ENCODE measurements at places on chromosomes 16 and 17. TPM values are rescaled to one million over a fixed set of nuclear protein-coding genes. Genes with fewer than 3 reads are reported as not detected.
A peak's percentile ranks its signal among the peaks of the same experiment; 100 is the strongest.

SCRN2 gene
- total RNA-seq = 21.2 TPM

MATCAP1 gene
- total RNA-seq = 47.0 TPM

GRCh38 chr17:15381707-15382106, 40.3 kb upstream of the TEKT3 start:
- ATAC-seq = no peak

GRCh38 chr17:57622306-57622682, 122.8 kb downstream of the CCDC182 start:
- no peak for ATAC-seq

GRCh38 chr16:16015849-16016248, 66.4 kb downstream of the ABCC1 start:
- ATAC-seq = no peak

GRCh38 chr16:49581630-49582298, 208.2 kb downstream of the C16orf78 start:
- no peak for ATAC-seq

GRCh38 chr16:548586-548985, 11.6 kb upstream of the PRR35 start:
- ATAC-seq = no peak

DNA sequence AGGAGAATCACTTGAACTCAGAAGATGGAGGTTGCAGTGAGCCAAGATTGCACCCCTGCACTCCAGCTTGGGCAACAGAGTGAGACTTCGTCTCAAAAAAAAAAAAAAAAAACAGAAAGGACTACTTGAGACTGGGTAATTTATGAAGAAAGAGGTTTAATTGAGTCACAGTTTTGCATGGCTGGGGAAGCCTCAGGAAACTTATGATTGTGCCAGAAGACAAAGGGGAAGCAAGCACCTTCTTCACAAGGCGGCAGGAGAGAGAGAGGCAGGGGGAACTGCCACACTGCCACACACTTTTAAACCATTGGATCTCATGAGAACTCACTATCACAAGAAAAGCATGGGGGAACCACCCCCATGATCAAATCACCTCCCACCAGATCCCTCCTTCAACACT, 9.0 kb upstream of the MILR1 start:
- ATAC-seq = no peak

GRCh38 chr17:334974-335481, 17.6 kb downstream of the RPH3AL start:
- no peak for ATAC-seq

DNA sequence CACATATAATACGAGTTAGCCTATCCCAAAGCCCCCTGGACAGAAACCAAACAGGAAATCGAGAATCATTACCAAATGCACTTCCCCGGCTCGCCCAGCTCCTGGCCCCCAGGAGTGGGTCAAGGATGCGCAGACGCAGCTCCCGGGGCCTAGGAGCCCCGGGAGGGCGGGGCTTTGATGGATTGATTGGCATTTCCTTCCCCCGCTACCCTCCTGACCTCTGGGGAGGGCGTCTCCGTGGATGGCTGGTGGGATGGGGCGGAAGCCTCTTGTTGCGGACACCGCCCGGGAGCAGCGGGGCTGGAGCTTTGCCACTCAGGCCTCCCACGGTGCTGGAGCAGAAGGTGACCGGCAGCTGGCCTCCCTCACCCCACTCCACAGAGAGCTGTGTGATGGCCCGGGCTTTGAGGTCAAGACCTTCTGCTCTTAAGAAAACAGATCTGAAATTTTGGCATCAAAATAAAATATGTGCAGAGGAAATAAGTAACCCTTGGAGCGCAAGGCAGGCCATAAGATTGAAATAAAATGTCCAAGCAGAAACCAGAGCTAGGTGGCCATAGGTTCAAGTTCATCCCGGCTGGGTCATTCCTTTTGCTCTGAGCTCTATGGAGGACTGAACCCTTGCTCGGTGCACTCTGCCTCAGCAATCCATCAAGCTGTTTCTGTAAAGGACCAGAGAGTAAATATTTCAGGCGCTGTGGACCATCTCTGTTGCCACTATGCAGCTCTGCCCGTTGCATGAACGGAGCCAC, 262.3 kb downstream of the SOX9 start:
- no peak for ATAC-seq

DNA sequence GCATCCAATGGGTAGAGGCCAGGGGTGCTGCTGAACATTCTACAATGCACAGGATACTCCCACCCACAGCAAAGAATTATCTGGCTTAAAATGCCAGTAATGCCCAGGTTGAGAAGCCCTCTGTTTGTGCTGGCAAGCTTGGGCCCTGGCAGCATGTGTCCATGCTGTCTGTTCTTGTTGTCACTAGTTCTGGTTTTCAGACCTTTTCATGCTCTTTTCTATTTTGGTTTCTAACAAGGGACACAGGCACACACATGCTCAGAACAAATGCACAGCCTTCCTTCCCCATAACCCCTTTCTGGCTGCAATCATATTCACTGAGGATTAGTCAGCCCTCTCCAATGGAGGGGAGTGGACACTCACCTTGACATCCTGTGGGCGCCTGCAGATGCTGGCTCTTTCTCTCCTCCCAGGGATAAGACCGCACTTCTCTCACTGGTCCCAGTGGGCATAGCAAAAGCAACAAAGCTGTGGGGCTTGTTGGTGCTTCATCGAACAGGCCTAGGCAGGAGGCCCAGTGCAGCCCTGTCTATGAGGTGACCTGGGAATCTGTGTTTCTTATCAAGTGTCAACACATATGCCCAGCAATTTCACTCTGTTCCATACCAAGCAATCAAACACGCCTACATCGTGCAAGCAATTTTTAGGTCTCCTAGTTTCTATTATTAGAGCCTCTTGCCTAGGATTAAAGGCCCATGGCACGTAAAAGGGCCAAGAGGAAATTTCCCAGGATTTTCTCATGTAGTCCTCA, 271.1 kb upstream of the CCL2 start:
- ATAC-seq = no peak

DNA sequence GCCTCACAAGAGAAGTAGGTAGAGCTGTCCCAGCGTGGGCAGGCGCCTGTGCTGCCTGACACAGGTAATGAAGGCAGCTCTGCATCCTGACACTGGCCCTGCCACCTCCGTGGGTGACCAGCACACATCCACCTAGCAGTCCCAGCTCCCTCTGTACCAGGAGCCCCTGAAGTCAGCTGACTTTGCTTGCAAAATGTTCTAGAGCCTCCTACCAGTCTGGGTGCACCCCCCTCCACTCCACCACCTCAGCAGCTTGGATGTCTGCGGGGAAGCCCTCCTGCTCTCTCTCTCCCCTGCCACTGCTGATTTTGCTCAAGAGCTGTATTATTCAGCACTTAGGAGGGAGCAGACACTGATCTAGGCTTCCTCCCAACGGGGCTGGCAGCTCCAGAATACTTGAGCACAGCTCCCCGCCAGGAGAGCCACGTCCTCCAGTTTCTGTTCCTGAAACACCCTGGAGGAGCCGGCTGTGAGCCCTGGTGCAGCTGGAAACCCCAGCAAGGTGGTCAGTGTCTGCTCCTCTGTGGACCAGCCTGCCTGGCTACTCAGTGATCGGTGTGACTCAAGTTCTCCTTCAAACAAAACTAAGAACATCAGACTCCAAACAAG, 1.0 kb downstream of the RNF166 start:
- no peak for ATAC-seq

GRCh38 chr17:14776791-14777190, 475.9 kb downstream of the HS3ST3B1 start:
- no peak for ATAC-seq

DNA sequence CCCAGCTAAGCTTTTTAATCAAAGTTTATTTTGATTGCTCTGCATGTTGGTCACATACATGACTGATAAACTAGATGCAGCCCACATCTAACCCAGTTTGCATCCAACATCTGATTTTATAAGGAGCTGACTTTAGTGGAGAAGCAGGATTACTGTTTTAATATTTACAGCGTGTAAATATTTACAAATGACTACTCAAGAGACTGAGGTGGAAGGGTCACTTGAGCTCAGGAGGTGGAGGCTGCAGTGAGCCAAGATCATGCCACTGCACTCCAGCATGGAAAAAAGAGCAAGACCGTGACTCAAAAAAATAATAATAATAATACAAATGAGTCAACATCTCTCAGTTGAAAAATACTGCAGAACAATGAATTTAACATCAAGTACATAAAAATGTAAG, 50.8 kb downstream of the PARN start:
- ATAC-seq = no peak

DNA sequence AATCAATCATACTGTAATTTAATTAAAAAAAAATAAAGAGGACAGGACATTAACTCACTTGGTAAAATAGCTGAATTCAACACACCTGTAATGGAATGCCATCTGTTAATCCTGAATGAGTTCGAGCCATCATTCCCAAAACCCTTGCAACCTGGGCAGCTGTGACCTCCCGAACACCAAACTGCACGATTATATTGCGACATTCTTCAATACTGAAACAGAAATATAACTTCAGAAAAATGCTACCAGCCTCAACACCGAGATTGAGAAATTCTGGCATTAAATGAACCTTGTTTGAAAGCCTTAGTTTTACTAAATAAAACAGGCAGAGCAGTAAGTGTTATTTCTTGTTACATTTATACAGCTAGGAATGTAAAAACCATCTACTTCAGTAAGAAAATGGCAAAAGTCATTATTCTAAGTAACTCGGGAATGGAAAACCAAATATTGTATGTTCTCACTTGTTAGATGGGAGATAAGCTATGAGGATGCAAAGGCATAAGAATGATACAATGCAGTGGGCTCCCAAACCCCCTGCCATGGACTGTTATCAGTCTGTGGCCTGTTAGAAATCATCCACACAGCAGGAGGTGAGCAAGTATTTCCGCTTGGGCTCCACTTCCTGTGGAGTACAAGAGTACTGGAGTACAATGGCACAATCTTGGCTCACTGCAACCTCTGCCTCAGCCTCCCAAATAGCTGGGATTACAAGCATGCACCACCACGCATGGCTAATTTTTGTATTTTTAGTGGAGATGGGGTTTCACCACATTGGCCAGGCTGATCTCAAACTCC, 46.5 kb downstream of the CNOT1 start:
- ATAC-seq = no peak

DNA sequence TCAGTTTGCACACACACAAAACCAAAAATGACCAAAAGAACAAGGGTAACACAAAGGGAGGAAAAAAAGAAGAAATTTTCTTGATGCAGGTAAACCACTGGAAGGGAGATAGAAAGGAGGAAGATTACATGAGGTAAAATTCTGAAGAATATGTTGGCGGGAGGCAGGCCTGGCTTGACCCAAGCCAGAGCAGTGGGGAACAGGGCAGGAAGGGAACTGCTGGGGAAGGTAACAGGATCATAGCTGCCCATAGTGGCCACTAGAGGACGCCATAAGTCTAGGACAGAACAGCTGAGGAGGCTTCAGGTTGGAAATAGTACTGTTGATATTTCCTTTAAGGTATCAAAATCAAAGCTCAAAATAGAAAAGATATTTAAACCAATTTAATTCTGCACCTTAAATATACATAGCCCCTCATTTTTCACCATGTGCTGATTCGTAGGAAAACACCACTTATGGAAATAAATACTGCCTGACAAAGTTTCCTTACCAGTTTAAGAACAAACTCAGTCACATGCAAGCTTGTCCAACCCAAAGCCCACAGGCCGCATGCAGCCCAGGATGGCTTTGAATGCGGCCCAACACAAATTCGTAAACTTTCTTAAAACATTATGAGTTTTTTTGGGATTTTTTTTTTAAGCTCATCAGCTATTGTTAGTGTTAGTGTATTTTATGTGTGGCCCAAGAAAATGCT, 15.5 kb downstream of the VPS35 start:
- ATAC-seq = peak; percentile 88

DNA sequence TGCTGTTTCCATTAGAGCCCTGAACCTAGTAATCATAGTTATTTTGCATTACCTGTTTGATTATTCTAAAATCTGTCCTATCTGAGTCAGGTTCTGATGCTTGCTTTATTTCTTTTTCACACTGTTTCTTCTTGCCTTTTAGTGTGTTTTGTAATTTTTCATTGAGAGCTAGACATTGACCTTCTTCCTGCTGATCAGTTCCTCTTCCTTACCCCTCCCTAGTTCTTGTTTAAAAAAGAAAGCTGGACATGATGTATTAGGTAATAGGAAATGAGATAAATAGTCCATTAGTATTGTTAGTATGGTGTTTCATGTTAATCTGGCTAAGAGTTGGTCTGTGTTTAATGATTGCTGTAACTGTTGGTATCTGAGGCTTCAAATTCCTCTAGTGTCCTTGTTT, 13.4 kb downstream of the WWP2 start:
- no peak for ATAC-seq

- no peak for ATAC-seq
Observed at GRCh38 chr17:45785480-45786193, 1.5 kb downstream of the CRHR1 start.

GRCh38 chr17:32266389-32267301, 1.0 kb downstream of the RHBDL3 start:
- peak; percentile 40 for ATAC-seq

DNA sequence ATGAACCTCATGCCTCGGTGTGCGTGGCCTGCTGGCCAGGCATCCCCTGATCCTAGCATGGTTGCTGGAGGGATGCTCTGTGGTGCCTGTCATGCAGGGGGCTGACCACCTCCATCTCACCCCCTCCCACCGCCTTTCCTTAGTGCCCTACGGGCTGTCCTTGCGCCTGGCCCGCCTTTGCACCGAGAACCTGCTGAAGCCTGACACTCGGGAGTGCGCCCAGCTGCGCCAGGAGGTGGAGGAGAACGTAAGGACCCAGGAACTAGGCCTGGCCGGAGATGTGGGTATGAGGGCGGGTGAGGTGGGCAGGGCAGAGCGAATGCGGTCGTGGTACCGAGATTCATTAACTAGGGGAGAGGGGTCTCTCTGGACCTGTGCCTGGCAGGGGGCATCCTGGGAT, 19.0 kb downstream of the ITGB4 start:
- no peak for ATAC-seq
